ENCODE measurements at places on chromosomes 16 and 17. TPM values are rescaled to one million over a fixed set of nuclear protein-coding genes. Genes with fewer than 3 reads are reported as not detected.

GRCh38 chr17:40622509-40622928 lies 25.1 kb downstream of the SMARCE1 start:
- no peak overlapping the region for H3K4me3 ChIP-seq
- no peaks in the 10 kb centered on the region for H3K36me3 ChIP-seq

Gene PRCD
- polyA plus RNA-seq, result 1.5 TPM

DNA sequence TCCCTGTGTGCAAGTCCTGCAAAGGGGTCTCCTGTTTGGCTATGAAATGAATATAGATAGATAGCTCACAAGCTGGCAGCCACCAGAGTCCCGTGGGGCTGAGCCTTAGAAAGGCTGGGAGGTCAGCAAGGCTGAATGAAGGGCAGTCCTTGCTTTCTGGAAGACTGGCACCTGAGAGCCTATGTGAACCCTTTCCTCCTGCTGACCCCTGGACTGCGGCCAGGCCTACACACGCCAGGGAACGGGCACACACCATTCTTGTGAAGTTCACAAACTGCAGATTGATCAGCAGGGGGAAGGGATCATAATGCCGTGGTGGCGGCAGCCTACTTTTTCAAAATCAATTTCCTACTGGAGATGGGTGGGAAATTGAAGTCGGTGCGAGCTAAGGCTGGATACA lies 985 bp upstream of the C17orf107 start:
- peak; percentile 22 for DNase-seq
- no peaks in the 10 kb centered on the region for H3K27me3 ChIP-seq
- no peak overlapping the region for H3K27ac ChIP-seq
- H3K36me3 ChIP-seq, result no peaks in the 10 kb centered on the region

Gene CD300LF
- polyA plus RNA-seq, result 2.6 TPM

- no peaks in the 10 kb centered on the region for H3K27me3 ChIP-seq
- no peaks in the 10 kb centered on the region for H3K36me3 ChIP-seq
- H3K4me1 ChIP-seq, result no peaks in the 10 kb centered on the region
- DNase-seq, result no peak
- no peak overlapping the region for H3K27ac ChIP-seq
Measured at GRCh38 chr16:57810197-57811031, 8.1 kb upstream of the KIFC3 start.

GRCh38 chr17:48676963-48677558 lies 45.3 kb downstream of the PRAC1 start:
- peaks cover 4% of the 10 kb centered on the region for H3K4me1 ChIP-seq
- H3K36me3 ChIP-seq, result no peaks in the 10 kb centered on the region

Gene HAPSTR1
- 15.7 TPM for polyA plus RNA-seq

DNA sequence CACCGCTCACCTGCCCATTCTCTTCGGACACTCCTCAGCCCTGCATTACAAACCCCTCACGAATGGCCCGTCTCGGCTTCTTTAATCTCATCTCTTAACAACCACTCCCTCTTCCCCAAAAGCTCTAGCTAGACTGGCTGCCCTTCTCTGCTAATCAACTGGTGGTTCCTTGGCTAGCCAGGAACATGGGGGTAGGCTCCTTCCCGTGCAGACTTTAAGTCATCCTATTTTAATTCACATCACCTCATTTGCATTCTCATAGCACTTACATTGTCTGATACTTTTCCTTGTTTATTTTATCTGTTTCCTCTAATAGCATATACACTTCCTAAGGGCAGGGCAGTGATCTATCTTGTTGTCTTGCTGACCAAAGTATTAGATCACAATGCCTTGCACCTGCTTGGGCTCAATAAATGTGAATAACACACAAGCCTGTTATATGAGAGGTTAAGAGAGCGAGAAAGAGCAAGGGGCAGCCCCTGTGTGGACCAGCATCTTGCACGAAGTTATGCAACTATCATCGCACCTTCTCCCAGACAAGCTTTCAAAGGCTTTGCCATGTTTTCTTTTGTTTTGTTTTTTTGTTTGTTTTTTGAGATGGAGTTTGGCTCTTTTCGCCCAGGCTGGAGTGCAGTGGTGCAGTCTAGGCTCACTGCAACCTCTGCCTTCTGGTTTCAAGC lies 9.8 kb downstream of the TP53 start:
- H3K27me3 ChIP-seq, result no peaks in the 10 kb centered on the region
- H3K4me3 ChIP-seq, result no peak overlapping the region
- H3K4me1 ChIP-seq, result no peaks in the 10 kb centered on the region
- H3K36me3 ChIP-seq, result no peaks in the 10 kb centered on the region

GRCh38 chr16:30004811-30005242 lies 6.0 kb downstream of the DOC2A start:
- DNase-seq, result no peak
- no peak overlapping the region for H3K27ac ChIP-seq
- H3K27me3 ChIP-seq, result no peaks in the 10 kb centered on the region
- H3K4me3 ChIP-seq, result no peak overlapping the region

Gene MT1F
- polyA plus RNA-seq, result 4.6 TPM

- H3K27me3 ChIP-seq, result no peaks in the 10 kb centered on the region
- DNase-seq, result no peak
- H3K36me3 ChIP-seq, result no peaks in the 10 kb centered on the region
- no peak overlapping the region for H3K27ac ChIP-seq
- no peak overlapping the region for H3K4me3 ChIP-seq
Measured at GRCh38 chr16:7057458-7057857, 275.2 kb upstream of the RBFOX1 start.

DNA sequence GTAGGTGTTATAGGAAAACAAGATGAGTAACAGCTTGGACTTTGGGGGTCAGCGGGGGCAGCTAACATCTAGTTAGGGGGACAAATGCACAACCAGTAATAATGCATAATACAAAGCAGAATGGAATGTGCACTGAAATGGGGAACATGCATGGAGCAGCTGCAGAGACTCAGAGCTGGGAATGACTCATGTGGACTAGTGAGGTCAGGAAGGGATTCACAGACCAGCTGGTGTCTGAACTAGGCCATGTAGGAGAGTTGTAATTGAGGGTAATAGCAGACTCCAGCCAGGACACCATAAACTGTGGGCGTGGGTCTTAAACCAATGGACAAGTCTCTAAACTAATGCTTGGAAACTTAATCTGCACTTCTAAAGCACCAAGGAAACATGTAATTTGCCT lies 176.8 kb upstream of the ASIC2 start:
- H3K27ac ChIP-seq, result no peak overlapping the region
- no peaks in the 10 kb centered on the region for H3K36me3 ChIP-seq
- H3K4me3 ChIP-seq, result no peak overlapping the region
- no peaks in the 10 kb centered on the region for H3K27me3 ChIP-seq

Gene ITGA2B
- 0.88 TPM for polyA plus RNA-seq

DNA sequence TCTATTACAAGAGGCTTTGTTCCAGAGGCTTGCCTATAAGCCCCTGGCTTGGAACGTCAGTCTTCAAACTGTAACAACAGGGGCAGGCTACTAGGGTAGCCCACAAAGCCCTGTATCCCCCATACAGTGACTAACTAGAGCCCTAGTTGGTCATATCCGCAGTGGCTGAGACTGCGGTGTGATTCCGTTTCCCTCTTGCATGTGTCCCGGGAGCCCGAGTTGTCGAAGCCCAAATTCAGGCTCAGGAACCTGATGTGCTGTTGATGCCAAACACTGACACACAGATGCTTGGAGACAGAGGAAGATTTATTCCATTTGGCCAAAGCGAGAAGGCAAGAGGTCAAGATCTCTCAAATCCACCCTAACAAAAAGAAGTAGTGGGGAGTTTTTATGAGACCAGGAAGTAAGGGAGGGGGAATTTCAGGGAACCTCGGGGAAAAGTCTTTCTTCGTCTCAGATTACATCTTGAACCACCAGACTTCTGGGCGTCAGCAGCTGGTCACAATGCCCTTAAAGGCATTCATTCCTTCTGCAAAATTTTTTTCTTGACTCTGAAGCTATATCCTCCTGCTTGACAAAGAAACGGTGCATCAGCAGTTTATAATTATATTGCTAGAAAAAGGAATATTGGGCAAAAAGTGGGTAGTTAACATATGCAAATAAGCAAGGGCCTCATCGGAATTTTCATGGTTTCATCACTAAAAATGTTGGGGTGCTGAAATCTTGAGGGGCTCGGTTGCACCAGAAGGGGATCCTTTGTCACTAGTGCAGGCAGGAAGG lies 879 bp downstream of the SLFN5 start:
- H3K27me3 ChIP-seq, result no peaks in the 10 kb centered on the region
- peak overlapping the region; percentile 53 for H3K4me3 ChIP-seq
- H3K36me3 ChIP-seq, result no peaks in the 10 kb centered on the region
- H3K27ac ChIP-seq, result peak overlapping the region; percentile 78
- peak; percentile 46 for DNase-seq

DNA sequence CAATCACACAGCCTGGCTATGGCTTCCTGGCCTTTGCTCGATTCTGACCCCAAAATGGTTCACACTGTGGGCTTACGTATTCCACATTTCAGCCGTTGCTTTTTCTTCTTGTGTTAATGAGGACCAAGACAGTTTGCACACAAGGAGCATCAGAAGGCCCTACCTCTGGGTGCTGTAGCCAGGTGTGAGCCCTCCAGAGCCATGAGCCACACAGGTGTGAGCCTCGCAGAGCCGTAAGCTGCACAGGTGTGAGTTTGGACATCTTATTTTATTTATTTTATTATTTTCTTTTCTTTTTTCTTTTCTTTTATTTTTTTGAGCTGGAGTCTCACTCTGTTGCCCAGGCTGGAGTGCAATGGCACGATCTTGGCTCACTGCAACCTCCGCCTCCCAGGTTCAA lies 70.6 kb downstream of the LMF1 start:
- H3K4me1 ChIP-seq, result no peaks in the 10 kb centered on the region
- H3K4me3 ChIP-seq, result no peak overlapping the region
- no peak for DNase-seq
- H3K27ac ChIP-seq, result no peak overlapping the region

DNA sequence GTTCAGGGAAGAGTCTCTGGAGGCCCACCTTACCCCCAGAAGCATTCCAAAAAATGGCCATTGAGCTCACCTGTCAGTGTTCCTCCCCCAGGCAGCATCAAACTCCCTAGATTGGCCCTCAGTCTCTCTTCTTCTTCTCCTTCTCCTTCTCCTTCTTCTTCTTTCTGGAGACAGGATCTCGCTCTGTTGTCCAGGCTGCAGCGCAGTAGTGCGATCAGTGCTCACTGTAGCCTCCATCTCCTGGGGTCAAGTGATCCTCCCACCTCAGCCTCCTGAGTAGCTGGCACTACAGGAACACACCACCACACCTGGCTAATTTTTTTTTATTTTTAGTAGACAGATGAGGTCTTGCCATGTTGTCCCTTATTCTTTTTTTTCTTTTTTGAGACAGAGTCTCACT lies 16.4 kb upstream of the WNT3 start:
- no peaks in the 10 kb centered on the region for H3K4me1 ChIP-seq
- H3K4me3 ChIP-seq, result no peak overlapping the region
- DNase-seq, result no peak
- no peaks in the 10 kb centered on the region for H3K36me3 ChIP-seq
- no peaks in the 10 kb centered on the region for H3K27me3 ChIP-seq
- H3K27ac ChIP-seq, result no peak overlapping the region

Gene MYH2
- polyA plus RNA-seq, result not detected

- H3K4me1 ChIP-seq, result peaks cover 24% of the 10 kb centered on the region
- H3K4me3 ChIP-seq, result no peak overlapping the region
Measured at GRCh38 chr17:81388612-81389367, 6.5 kb upstream of the BAHCC1 start.

- no peaks in the 10 kb centered on the region for H3K4me1 ChIP-seq
- H3K27me3 ChIP-seq, result no peaks in the 10 kb centered on the region
- no peak overlapping the region for H3K27ac ChIP-seq
- no peak for DNase-seq
Measured at GRCh38 chr17:2551928-2552327, 40.2 kb upstream of the METTL16 start.

DNA sequence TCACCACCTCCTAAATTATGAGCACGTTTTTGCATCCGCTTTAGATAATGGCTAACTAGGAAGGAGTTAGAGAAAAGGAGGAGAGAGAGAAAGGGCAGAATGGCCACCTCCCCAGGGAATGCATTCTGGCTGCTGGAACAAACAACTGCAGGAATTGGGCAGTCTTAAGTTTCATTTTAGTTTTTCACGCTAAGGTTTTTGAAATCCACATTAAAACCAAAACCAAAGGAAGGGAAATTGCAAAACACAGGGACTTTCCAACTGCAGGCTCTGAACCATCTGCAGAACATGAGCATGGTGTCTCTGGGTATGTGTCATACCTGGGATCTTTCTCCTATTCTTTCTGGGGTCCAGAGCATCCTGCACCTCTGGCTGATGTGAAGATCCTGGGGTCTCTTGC lies 12.1 kb upstream of the CCL8 start:
- H3K36me3 ChIP-seq, result no peaks in the 10 kb centered on the region
- DNase-seq, result no peak
- peaks cover 2% of the 10 kb centered on the region for H3K4me1 ChIP-seq
- no peaks in the 10 kb centered on the region for H3K27me3 ChIP-seq

Gene ALOX15
- polyA plus RNA-seq, result 0.17 TPM

DNA sequence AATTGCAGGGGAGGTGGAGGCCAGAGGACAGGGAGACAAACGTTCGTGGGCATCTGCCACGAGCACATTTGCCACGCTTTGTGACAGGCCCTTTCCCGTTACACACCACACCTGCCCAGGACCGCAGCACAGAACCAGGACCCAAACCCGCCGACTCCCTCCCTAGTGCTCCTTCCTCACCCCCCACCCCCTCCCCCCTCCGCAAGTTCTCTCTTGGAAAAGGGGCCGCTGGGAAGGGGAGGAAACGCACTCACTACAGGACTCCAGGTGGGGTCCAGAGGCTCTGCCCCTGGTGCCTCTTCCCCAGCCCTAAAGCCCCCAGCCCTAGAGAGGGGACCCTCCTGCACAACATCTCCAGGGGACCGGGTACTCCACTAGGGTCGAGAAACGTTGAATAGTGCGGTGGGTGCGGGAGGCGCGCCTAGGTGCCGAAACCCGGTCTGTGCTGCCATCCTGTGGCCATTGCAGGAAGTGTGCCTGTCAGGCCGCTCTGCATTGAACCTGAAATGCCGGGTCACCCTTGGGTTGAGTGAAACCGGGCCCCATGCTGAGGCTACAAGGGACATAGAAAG lies 21.9 kb upstream of the EIF1 start:
- H3K27ac ChIP-seq, result peak overlapping the region; percentile 42
- H3K36me3 ChIP-seq, result no peaks in the 10 kb centered on the region

DNA sequence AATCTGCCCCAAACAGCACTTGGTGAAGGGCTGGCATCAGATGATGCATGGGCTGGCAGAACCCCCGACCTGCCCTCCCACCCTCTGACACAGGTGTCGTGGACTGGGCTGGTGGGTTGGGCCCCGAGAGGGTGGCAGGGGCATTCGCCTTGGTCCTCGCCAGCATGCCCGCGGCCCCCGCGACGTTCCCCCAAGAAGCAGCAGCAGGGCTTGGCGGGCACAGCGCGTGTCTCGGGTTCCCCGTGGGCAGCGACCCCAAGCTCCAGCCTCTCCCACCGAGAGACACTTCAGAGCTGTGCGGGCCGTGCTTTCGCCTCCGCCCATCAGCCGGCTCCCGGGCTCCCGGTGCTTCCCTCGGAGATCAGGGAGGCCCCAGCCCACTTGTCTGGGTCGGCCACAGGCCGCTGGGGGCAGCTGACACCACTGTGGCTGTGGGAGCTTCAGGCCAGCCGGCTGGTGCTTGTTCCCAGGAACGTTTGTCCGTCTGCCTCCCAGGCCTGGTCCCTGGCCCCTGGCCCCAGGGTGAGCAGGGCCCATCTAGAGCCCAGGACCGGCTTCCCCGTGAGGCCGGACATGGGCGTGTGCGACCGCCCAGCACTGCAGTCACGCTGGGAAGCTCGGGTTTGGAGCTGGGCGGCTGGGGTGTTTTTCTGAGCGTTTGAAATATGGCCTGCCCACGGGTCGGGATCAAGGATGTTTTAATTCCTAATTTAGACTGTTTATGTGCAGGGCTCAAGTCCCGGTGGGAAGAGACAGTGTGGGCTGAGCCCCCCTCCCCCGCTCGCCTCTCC lies 16.6 kb downstream of the CACNA1H start:
- DNase-seq, result peak; percentile 77
- no peaks in the 10 kb centered on the region for H3K27me3 ChIP-seq
- no peaks in the 10 kb centered on the region for H3K36me3 ChIP-seq
- H3K4me1 ChIP-seq, result peaks cover 42% of the 10 kb centered on the region
- H3K4me3 ChIP-seq, result peak overlapping the region; percentile 8
- peak overlapping the region; percentile 72 for H3K27ac ChIP-seq

Data from ovary (tissue), 10 donors.